ENCODE measurements at places on chromosomes 7 and 10. TPM values are rescaled to one million over a fixed set of nuclear protein-coding genes. Genes with fewer than 3 reads are reported as not detected.

The CXCL12 gene
- 63.7 TPM for polyA plus RNA-seq

GRCh38 chr7:74258639-74259038 lies 4.4 kb upstream of the RFC2 start:
- DNase-seq, result no peak

- no peak for DNase-seq
Observed at GRCh38 chr10:110885932-110886674, 14.4 kb downstream of the PDCD4 start.

DNA sequence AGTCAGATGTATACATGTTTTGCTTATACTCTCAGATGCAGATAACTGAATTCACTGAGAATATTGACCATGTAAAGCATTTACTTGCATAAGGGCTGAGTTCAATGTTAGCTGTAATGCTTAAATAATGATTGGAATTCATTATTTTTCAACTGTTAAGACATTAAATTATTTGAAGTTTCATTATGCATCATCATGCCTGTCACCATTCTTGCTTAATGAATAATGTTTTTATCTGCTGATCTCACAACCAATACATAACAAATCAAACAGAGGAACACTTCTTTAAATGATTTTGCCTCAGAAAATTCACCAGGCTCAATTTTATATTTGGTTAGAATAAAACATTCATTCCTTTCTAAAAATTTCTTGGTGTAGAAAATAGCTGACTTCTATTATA lies 233.4 kb downstream of the GPR37 start:
- no peak for DNase-seq

Measured in GM23338 (cell line).